KBM-7 (cell line): ENCODE measurements at places on chromosomes 13 and 19.

DNA sequence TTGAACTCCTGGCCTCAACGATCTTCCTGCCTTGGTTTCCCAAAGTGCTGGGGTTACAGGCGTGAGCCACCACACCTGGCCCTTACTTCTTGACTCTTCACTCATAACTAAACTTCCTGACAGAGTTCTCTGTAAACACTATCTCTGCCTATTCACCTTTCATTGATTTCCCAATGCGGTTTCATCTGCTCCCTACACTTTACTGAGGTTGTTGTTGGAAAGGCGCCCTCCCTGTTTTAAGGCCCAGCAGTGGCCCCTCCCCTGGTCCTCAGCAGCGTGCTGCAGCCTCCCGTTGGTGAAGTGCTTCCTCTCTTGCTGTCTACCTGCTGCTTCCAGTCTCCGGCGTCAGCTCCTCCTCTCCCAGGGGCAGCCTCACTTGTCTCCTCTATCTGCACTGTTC lies 26.7 kb upstream of the CEBPA start:
- no peak for DNase-seq

- DNase-seq, result no peak
These were observed 324.1 kb upstream of the KLHL1 start for GRCh38 chr13:70432276-70432805.

- DNase-seq, result no peak
These were observed 9.2 kb downstream of the FGF14 start for GRCh38 chr13:102392481-102393209.

DNA sequence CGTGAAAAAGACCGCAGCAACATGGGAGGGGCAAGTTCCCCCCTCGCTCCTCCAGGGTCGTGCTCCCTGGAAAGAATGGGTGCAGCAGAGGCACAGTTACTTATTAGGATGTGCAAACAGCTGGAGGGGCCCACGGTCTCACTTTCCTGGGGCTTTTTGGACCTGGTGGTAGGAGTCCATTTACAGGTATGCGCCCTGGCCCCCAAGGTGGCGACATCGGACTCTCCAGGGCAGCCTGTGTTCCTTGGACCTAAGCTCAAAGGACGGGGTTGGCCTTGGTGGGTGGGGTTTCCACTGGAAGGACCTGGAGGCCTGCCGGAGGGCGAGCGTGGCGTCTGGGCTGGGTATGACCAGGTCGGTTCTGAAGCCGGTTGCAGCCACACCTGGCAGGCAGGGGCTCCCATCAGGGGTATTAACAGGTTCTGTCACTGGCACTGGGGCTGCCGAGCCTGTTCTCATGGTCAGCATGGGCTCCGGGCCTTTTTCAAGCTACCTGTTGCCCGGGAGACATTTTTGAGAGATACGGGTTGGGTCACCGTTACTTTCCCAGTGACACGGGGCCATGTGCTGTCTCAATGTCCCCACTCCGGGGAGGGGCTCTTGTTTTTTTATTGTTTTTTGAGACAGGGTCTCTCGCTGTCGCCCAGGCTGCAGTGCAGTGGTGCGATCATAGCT lies 5.9 kb downstream of the ZFR2 start:
- DNase-seq, result no peak

DNA sequence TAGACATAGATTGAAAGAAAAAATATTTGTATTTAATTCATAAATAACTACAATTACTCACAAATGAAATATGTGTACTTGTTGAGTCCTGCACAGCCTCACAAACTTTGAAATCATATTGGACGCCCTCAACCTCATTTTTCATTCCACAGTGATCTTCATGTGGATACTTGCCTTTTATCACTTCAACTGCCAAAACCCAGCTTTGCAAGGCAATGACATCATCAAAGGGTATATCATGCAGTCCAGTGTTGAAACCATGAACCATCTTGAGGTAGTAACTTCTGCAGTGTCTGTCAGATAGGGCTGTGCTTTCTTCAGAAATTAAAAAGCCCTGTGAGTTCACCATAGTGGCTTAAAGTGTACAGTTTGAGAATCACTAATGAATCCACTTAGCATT lies 82.2 kb downstream of the HS6ST3 start:
- DNase-seq, result no peak

- no peak for DNase-seq
These were observed 15.0 kb upstream of the LMO7 start for GRCh38 chr13:75621147-75621546.

GRCh38 chr19:29548483-29549085 lies 22.8 kb downstream of the VSTM2B start:
- DNase-seq, result no peak

- DNase-seq, result no peak
These were observed 30.2 kb upstream of the CEBPG start for GRCh38 chr19:33343301-33343700.

GRCh38 chr19:7418596-7418995 lies 69.9 kb downstream of the ARHGEF18 start:
- no peak for DNase-seq

DNA sequence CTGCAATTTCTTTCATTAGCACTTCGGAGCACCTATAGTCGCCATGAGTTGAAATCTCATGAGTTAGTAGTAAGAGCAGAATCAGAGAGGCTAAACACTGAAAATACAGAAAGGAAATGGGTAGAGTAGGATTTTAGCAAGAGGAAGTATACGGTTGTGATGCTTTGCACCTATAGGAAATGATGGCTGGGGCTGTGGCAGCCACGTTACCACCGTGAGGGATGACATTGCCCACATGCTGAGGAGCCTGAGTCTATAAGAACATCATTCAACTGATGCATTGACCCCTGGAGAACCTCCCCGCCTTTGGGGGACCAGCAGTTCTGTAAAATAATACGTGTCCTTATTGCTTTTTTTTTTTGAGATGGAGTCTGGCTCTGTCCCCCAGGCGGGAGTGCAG lies 20.4 kb downstream of the FAM187B start:
- no peak for DNase-seq

DNA sequence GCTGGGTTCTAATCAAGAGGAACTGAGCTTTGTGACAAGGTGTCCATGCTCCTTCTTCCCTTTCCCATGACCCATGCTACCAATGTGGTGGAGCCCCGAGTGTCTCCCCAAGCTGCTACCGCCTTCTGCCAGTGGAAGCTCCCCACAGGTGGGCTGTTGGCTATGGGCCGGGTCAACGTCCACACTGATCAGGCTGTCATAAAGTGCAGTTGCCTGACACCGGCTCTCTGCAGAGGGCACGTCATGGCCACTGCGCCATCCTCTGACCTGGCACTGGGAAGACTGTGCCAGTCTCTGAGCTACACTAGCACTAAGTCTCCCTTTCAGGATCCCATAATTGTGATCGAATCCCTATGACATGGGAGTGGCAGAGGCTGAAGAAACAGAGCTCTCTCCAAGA lies 192.3 kb downstream of the USP12 start:
- DNase-seq, result no peak

- no peak for DNase-seq
These were observed 102.5 kb downstream of the FAM216B start for GRCh38 chr13:42883771-42884467.

GRCh38 chr19:34128558-34129250 lies 43.6 kb upstream of the LSM14A start:
- no peak for DNase-seq

DNA sequence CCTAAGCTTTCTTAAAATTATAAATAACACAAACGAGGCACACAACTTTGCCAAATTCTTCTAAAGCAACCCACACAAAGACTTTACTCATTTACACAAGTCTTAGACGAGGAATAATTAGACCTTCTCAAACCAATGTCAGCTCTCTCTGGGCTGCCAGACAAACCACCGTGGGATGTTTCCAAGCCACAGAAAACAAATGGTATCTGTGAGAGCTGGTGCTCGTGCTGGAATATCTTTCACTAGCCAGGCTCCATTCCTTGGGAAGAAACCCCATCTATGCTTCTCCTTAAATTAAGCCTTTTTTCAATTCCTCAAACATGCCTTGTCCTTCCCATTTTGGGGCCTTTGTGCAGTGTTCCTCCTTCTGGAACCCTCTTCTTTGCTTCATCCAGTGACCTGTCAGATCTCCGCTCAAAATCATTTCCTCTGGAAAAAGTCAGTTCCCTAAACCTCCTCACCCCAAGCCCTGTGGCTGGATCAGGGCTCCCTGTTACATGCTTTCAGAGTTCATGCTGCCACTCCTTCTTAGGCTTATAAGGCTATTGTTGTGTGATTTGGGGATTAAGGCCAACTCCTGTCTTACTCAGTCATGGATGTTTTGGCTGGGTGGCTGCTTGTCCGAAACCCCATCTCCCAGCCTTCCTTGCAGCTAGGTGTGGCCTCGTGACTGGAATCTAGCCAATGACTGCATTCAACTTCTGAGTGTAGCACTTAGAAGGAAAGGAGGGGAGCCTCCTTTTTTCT lies 64.2 kb upstream of the GTF2F2 start:
- DNase-seq, result peak; percentile 22

GRCh38 chr13:59445812-59446211 lies 717.9 kb downstream of the DIAPH3 start:
- DNase-seq, result no peak

GRCh38 chr13:46748300-46748699 lies 48.7 kb downstream of the ESD start:
- peak; percentile 59 for DNase-seq

- no peak for DNase-seq
These were observed 37.5 kb upstream of the CEACAM20 start for GRCh38 chr19:44566984-44567383.

GRCh38 chr19:39052243-39052746 lies 19.9 kb upstream of the FBXO27 start:
- peak; percentile 56 for DNase-seq

DNA sequence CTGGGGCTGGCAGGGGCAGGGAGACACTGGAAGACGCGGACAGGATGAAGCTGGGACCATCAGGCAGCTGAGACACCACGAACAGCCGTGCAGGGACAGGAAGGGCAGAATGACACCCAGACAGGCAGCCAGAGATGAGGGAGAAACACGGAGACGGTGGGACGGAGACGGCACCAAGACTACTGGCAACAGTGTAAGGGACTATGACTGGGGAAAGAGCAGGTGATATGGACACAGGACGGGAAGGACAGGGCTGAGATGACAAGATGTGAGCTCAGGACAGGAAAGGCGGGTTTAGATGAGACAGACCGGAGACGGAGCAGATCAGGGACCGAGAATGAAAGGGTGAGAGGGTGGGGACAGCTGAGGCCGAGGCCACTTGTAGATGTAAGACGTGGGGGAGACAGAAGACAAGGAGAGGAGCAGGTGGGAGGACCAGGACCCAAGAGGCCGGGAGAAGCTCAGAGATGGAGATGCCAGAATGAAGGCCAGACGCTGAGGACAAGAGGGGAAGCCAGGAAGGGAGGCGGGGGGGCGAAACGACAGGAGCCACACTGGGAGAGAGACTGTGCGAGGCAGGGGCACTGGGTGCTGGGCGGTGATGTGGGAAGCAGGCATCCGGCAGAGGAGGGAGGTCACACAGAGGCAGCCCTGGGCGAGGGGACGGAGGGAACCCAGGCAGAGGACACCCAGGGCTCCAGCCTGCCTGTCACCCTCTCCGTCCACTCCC lies 17.5 kb upstream of the EHD2 start:
- no peak for DNase-seq

DNA sequence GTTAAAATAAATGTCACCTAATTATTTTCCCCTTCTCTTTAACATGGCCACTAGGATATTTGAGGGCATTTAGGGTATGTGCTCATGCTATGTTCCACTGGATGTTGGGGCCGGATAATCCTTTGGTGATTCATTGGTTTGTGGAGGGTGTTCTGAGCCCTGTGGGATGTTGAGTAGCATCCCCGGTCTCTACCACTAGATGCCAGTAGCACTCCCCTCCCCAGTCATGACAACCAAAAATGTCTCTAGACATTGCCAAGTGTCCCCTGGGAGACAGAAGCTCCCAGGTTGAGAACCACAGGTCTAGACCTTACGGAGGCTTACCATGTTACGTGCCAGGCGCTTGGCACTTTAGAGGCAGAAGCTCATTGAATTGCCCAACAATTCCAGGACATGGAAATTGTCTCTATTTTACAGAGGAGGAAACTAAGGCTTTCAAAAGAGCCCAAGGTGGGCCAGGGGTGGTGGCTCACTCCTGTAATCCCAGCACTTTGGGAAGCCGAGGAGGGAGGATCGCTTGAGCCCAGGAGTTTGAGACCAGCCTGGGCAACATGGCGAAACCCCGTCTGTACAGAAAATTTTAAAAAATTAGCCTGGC lies 14.1 kb downstream of the SHANK1 start:
- peak; percentile 83 for DNase-seq

DNA sequence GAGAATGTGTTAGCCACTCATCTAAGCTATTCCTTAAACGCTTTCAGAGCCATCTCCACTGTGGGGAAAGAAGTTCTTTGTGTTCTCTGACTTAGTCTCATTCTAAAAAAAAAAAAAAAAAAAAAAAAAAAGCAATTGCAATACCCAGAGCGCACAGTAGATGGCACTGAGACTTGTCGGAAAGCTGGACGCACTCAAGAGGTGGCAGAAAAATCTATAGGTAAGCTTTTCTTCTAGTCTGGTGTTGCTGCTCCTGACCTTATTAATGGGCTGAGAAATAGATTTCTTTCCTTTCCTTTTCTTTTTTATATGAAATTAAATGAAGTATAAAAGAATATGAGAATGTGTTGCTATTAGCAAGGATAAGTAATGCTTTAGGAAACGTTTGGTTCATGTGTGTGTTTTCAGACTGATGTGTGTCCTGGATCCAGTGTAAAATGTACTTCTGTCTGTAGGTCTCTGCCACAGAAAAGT lies 4.7 kb upstream of the GJB2 start:
- peak; percentile 87 for DNase-seq

- DNase-seq, result no peak
These were observed 17.2 kb upstream of the ZNF8 start for GRCh38 chr19:58261600-58261967.

- DNase-seq, result no peak
These were observed 8.8 kb downstream of the STK11 start for GRCh38 chr19:1214299-1214861.

GRCh38 chr13:80463673-80464352 lies 122.9 kb upstream of the SPRY2 start:
- DNase-seq, result no peak

- DNase-seq, result no peak
These were observed 18.9 kb downstream of the MPND start for GRCh38 chr19:4362101-4362828.

DNA sequence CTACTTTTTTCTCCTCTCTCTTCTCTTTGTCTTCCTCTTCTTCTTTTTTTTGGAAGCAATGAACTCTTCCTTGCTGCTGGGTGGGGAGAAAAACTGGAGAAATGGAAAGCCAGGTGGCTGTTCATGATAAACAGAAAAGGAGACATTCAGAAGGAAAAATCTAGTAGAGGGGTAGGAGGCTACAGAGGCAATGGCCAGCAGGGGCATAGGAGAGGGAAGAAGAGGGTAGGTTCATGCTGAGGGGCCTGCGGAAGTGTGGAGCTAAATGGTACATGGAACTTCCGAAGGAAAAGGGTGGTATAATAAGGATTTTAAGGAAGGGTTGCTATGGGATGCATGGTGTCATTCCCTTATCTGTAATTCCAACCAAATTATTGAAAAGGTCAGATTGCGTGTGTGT lies 17.5 kb upstream of the HS6ST3 start:
- DNase-seq, result no peak

- DNase-seq, result no peak
These were observed 139.4 kb upstream of the KLF12 start for GRCh38 chr13:74273581-74273980.
